ENCODE measurements at places on chromosomes 4 and X. TPM values are rescaled to one million over a fixed set of nuclear protein-coding genes. Genes with fewer than 3 reads are reported as not detected.
A peak's percentile ranks its signal among the peaks of the same experiment; 100 is the strongest.

DNA sequence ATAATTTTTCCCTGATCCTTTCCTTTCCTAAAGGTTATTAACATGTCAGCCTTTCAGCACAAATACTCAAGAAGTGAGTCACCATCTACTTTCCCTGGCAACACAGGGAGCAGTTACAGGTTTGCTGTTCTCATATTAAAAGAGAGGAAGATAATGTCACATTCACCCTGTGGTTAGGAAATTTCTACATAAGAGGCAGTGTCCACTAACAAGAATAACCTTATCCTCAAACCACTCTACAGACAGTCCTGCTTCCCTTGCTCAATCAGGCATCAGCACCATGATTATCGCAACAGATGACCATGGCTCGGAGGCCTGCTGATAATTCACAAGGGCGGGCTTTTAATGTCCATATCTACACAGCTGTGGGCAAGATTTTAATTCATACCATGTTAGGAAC, 30.9 kb downstream of the RNF150 start:
- no peak for DNase-seq

- DNase-seq = no peak
Observed at GRCh38 chrX:6803607-6804006, 268.7 kb upstream of the VCX3A start.

DNA sequence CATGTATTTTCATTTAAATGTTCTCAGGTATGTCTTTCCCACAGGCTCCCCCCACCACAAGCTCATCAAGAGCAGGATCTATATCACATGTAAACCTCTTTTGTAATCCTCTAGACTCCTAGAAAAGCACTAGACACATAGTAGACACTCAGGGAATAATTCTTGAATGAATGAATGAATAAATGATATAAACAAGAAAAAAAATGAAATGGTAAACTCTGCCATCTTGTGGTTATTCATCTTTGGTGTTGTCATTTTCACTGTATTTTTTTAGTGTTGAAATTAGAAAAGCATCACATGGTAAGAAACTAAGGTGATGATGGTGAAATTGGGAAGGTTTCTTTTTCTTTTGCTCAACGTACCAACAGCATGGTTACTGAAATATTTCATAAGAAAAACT, 34.2 kb upstream of the C1GALT1C1 start:
- DNase-seq = no peak

Gene PPARGC1A
- not detected for total RNA-seq

Gene WFS1
- 2.3 TPM for total RNA-seq

DNA sequence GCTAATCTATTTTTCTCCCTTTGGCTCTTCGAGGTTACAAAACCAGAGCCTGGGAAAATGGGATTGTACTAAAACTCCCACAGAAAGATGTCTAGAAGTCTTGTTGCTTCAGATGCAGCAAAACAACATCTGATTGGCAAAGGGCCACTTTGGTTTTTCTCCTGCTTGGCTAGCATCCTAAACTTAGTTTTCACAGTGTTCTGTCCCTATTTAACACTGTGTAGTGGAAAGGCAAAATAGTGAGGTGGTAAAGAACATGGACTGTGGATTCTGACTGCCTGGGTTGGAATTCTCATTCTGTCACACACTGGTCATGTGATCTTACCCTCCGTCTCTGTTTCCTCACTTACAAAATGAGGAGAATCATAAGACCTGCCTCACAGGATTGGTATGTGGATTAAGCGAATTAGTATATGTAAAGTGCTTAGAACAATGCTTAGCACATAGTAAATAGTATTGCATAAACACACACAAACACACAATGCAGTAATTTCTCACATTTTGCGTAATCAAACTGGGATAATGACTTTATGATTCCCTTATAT, 23.5 kb downstream of the TIGD2 start:
- no peak for DNase-seq

Gene CITED1
- 0.40 TPM for total RNA-seq

Gene NUDT11
- total RNA-seq = 0.65 TPM

GRCh38 chr4:67751260-67751659, 2.9 kb downstream of the GNRHR start:
- DNase-seq = no peak

DNA sequence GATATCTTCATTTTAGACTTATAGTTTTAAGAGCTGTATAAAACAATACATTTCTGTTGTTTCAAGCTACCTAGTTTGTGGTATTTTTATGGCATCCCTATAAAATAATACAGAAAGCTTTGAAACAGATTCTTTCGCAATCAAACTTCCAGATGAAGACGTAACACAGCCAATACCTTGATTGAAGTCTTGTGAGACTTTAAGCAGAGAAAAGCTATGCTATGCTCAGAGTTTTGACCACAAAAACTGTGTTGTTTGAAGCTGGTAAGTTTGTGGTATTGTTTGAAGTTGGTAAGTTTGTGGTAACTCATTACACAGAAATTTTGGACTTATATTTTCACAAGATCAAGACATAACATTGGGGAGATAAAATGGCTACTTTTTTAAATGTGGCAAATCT, 201.8 kb upstream of the UGT8 start:
- no peak for DNase-seq

Gene MID2
- total RNA-seq = 10.2 TPM

DNA sequence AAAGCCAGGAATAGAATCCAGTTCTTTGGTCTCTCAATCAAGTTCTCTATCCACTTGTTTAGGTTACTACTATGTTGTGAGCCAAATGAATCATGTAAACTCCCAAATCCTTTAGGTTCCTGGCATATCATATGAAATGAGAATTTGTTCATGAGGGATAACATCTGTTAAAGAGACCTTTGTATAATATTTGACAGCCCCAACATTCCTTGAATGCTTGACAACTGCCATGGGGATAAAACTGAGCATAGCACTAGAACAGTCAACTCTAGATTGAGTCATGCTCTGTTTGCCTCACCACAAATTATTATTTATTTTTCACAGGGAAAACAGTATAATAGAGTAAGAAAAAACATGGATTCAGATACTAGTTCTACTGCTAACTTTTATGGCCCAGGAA, 93.3 kb downstream of the NAA11 start:
- DNase-seq = no peak

GRCh38 chr4:105461621-105462382, 12.1 kb downstream of the PPA2 start:
- no peak for DNase-seq

DNA sequence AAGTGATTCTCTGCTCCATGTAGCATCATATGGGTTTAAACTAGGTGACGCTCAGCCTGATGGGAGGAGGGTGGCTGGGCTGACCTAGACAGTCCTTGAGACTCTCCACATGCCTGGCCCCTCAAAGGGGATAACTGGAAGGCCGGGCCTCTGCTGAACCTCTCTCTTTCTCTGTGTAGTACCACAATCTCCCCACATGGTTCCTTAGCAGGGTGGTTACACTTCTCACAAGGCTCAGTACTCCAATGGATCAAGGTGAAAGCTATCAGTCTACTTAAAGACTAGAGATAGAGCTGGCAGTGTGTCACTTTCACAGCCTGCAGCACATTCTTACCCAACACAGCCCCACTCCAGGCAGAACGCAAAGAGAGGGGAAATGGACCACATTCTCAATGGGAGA, 80.4 kb downstream of the LDB2 start:
- DNase-seq = no peak

Gene HCCS
- 19.3 TPM for total RNA-seq

Gene PCDH18
- total RNA-seq = not detected

Gene AGTR2
- total RNA-seq = not detected

Gene POU3F4
- not detected for total RNA-seq

DNA sequence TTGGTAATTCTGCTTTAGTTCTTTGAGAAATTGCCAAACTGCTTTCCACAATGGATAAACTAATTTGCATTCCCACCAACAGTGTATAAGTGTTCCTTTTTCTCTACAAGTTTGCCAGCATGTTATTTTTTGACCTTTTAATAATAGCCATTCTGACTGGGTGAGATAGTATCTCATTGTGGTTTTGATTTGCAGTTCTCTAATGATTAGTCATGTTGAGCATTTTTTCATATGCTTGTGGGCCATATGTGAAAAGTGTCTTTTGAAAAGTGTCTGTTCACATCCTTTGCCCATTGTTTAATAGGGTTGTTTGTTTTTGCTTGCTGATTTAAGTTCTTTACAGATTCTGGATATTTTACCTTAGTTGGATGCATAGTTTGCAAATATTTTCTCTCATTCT, 25.9 kb downstream of the ENPEP start:
- DNase-seq = no peak

Gene CSTF2
- 28.1 TPM for total RNA-seq

DNA sequence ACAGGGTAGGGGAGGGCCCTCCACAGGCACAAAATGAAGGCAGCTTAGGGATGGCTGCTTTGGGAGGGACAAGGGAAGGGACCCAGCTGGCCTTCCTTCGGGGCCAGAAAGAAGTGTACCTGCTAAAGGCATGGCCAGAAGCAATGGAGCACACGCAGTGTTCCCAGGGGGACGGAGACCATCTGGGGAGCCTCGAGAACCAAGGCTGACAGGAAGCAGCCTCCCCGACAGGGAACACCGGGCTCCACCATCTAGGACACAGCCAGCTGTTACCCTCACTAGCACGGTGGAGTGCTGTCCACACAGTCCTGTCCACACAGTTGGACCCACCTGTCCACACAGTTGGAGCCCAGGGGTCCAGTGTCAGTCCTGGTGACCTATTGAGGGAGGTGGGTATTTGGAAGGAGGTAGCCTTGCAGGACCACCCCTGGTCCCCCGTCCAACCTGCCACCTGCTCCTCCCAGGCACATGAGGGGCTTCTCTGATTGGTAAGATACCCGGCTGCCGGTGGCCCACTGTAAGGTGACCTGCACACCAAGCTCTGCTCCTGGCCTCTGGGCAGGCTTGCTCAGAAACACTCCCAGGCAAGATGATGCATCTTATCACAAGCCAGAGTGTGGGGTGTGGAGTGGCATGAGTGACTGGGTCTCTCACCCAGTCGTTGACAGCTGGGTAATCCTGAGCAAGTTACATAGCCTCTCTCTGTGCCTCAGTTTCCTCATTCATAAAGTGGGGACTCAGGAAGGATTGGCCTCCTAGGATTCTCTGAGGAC, 20.5 kb upstream of the AFAP1 start:
- no peak for DNase-seq

Gene ARX
- not detected for total RNA-seq

Gene TBX22
- total RNA-seq = not detected

- DNase-seq = no peak
Observed at GRCh38 chr4:62256479-62256878, 1056.4 kb downstream of the ADGRL3 start.

DNA sequence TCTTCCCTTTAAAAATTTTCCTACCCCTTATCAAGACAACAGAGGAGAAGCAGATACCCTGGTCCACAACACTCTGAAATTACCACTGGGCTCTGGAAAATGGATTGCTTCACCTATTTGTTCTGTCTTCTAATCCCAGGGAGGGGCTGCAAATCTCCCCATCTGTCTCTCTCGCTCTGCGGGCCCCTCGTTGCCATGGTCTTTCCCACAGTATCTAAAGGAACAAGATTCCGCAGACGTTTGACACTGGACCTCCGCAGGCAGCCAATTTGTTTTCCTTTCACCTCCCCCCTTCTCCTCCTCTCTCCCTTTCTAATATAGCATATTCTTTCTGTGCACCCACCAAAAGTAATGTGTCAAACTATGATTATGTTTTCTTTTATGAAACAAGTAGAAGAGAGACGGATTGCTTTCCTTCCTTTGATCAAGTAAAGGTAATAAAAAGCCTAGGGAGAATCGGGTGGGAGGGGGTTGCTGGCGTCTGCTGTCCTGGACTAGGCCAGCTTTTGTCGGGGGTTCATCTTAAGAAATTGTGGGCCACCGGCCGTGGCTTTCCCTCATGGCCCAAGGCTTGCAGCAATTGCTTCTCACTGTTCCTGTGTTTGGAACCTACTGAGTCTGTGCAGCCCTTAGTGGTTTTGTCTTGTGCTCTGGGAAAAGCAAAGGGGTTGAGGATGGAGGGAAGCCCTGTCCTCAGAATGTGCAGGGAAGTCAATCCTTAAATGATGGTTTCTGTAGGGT, 81.0 kb downstream of the MGST2 start:
- no peak for DNase-seq

GRCh38 chrX:130060122-130061069, 49.9 kb downstream of the ELF4 start:
- DNase-seq = peak; percentile 93

GRCh38 chr4:73742490-73743160, 2.3 kb downstream of the CXCL8 start:
- DNase-seq = no peak

Gene SOX3
- total RNA-seq = not detected

GRCh38 chr4:11081006-11081405, 347.7 kb downstream of the HS3ST1 start:
- no peak for DNase-seq

- DNase-seq = no peak
Observed at GRCh38 chr4:145490361-145490760, 8.7 kb downstream of the SMAD1 start.

GRCh38 chr4:16779028-16779675, 119.3 kb downstream of the LDB2 start:
- DNase-seq = no peak

- no peak for DNase-seq
Observed at GRCh38 chr4:54400802-54401201, 171.7 kb downstream of the PDGFRA start.

Gene ZNF827
- 21.8 TPM for total RNA-seq

DNA sequence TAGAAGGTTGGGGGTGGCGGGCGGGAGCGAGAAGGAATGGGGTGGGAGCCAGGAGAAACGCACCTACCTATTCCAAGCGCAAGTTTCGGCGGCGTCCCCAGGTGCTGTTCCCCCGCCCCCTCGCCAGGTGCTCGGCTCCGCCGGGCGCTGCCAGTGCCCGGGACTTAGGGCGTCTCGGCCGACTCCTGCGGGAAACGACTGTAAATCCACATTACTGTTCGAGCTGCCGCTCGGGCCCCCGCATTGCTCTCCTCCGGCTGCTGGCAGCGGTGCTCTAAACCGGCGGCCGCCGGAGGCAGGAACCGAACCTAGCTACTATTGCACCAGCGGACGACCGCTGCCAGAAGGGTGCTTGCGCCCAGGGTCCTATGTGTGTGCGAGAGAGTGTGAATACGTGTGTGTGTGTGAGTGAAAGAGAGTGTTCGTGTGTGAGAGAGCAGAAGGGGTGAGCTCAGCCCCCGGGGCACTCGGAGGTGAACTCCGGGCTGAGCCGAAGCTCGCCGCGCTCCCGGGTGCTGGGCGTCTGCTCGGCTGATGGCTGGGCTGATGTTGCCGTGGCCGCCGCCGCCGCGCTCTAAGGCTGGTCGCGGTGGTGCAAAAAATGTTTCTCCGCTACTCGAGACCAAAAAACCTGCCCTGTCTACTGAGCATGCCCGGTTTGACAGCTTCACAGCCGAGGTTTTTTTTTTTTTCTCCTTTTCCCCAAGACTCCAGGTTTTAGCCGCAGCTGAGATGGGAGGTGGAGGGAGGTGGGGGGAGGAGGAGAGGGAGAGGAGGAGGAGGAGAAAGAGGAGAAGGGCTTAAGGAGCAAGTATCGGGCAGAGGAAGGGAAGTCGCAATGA, 115.7 kb upstream of the TEX13C start:
- DNase-seq = peak; percentile 31

Gene BEX3
- total RNA-seq = 15.1 TPM

Gene S100P
- not detected for total RNA-seq
